Neural crest cell (in vitro differentiated cells): ENCODE measurements at places on chromosomes 3 and 15.

- no peak for DNase-seq
These were observed 15.5 kb upstream of the THRB start for GRCh38 chr3:24510030-24510648.

DNA sequence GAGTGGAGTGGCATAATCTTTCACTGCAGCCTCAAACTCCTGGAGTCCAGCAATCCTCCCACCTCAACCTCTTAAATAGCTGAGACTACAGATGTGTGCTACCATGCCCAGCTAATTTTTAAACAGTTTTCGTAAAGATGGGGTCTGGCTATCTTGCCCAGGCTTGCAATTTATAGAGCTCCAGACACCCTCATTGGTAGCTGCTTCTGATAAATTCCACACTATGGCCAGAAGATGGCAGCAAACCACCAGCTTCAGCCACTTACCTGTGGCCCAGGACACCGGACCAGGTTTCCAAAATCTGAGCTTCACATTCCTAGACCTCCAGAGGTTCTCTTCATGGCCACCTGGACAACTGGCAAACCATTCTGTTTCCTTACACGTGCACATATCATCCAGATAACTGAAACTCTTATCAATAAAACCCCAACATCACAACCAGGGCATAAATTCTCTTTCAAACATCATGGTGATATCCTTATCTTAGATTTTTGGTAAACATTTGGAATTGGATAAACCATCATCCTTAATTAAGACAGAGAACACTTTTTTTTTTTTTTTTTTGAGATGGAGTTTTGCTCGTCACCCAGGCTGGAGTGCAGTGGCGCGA lies 28.9 kb downstream of the FBXW12 start:
- no peak for DNase-seq

DNA sequence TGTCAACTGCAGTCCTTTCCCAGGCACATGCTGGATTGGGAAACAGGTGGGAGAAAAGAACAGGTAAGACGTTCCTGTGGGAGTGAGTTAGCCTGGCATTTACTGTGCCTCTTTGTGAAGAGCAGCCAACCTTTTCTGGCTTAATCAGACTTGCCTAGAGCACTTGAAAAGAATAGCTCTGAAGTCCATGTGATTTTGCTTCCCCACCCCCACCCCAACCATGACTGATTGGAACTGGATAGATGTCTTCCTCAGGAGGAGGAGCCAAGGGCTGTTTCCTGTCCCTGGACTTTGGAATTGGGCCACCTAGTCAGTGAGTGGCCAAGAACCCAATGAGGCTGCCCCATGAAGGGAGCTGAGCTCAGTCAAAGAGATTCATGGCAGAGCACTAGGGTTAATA lies 4.7 kb upstream of the TMEM41A start:
- DNase-seq, result no peak

DNA sequence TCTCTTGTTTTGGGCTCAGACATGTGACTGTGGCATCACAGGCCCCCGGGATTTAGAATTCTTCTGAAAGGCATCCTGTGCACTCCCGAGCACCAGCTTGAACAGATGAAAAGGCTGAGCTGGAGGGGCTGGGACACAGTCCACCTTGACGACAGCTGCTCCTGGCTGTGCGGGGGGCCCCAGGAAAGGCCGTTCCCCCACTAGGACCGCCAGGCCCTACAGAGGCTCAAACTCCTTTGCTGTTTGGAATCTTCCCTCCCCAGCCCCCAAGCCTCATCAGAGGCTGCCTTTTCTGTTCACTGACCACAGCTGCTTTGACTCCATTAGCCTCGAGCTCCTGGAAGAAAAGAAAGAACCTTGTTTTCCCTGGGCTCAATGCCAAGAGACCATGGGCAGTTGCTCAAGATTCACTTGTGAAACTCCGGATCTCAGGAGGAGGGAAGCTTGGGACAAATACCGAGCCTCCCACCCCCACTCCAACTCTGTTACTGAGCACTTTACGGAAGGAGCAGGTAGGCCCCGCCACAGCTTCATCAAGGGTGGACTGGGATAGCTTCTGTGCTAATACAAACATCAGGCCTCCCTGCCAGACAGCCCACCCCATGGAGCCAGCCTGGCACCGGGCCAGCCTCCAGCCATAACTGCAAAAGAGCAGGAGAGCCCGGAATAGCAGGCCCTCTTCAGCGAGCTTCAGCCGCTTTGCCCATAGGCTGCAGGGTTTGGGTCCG lies 15.7 kb downstream of the CIDEC start:
- no peak for DNase-seq

DNA sequence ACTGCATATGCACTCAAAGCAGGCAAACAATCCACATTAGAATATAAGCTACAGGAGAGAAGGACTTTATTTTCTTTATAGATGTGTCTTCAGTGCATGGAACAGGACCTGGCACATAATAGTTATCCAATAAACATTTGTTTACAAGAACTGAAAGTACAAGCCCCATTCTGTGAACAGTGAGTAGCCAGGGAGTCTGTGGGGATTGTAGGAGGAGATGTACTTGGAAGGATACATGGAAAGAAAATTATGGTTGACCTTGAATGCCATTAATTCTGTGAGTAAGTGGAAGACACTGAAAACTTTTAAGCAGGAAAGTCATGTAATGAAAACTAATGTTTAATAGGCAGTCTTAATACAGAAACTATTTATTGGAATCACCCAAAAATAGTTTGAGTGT lies 28.3 kb downstream of the MASP1 start:
- no peak for DNase-seq

GRCh38 chr15:44157679-44158078 lies 37.4 kb downstream of the FRMD5 start:
- no peak for DNase-seq

DNA sequence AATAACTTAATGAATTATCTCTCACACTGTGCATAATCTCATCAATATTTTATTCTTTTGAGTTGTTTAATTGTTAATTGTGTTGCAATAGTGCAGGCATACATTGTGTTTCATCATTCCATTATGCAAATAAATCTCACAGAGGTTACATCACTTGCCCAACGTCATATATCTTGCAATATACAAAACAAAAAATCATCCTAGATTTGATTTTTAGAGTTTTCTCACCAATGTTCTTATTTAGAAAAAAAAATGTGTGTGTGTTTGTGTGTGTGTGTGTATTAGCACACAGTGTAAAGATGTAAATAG lies 662.5 kb upstream of the GBE1 start:
- DNase-seq, result no peak

DNA sequence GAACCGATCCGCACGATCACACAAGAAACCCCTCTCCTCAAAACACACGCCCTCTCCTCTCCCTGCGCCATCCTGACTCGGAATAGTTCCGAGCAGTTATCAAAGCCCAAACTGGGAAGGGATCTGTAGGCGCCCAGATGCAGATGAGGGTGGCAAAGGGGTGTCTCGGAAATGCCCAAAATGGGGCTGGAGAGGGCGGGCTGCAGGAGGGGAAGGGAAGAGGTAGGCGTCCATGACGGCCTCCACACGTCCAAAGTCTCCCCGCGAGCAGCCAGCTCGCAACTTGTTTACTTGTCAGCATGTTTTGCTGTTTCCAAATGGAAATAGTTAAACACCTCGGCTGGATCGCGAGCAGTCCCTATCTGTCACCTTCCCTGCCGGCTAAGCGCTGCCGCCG lies 1.5 kb downstream of the NTRK3 start:
- DNase-seq, result no peak
